ENCODE measurements at places on chromosomes 6 and 20. TPM values are rescaled to one million over a fixed set of nuclear protein-coding genes. Genes with fewer than 3 reads are reported as not detected.

DNA sequence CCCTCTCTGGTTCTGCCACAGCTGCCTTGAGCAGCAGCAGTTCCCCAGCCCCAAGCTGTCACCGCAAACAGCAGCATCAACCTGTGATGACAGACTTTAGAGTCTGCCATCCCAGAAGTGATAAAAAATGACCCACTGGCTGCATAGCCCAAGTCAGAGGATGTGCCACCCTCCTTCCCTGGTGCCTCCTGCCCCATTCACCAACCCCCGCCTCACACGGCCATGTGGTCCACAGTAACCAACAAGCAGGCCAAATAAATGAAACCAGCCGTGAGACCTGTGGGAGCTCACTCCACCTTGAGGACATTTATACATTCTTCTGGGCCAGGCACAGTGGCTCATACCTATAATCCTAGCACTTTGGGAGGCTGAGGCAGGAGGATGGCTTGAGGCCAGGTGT is 98.2 kb downstream of the PRND start:
- DNase-seq: no peak

- DNase-seq: no peak
Measured at GRCh38 chr6:34239893-34240292, 3.2 kb downstream of the HMGA1 start.

- DNase-seq: no peak
Measured at GRCh38 chr6:15956205-15957106, 172.4 kb upstream of the MYLIP start.

TINAG gene
- not detected for total RNA-seq

- peak; percentile 63 for DNase-seq
Measured at GRCh38 chr6:163651915-163652668, 237.6 kb downstream of the QKI start.
